Esophagus squamous epithelium (tissue), 5 donors: ENCODE measurements at places on chromosomes 11 and 22.

GRCh38 chr11:132520199-132520598, 1012.1 kb downstream of the OPCML start:
- no peak for DNase-seq

GRCh38 chr11:75945947-75946346, 130.9 kb downstream of the UVRAG start:
- no peak for DNase-seq

DNA sequence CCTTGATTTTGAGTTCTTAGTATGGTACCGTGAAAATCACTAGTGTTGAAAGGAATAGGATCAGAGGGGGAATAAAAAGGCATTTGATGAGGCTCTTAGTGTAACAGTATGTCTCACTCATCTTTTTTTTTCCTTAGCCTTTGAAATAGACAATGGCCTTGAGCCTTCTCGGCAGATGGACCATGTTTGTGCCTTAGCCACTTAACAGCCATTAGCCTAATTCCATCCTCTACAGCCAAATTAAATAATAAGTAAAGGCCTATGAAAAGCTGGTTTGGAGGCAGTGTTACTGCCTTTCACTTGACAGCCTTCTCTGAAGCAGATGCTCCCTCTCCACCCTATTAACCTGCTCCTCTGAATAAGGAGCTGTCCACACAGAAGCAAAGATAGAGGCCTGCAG, 580.7 kb downstream of the NTM start:
- no peak for DNase-seq

DNA sequence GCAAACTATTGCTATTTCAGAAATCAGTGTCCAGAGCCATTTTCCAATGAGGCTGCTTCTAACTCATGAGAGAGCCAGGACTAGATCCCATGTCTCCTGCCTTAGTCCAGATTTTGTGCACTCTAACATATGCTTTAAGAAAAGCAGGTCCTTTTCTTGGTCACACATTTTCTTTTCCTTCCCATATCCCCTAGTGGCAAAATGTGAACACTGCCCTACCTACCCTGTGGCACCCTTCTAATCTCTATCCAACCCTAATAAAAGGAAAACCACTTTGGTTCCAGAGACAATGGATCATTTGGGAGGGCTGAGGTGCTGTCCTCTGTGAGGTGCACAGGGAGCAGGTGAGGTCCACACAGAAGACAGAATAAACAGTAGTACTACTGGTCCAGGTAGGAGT, 72.0 kb upstream of the DDI1 start:
- DNase-seq = no peak

GRCh38 chr22:39241794-39242594, 2.8 kb downstream of the PDGFB start:
- no peak for DNase-seq

DNA sequence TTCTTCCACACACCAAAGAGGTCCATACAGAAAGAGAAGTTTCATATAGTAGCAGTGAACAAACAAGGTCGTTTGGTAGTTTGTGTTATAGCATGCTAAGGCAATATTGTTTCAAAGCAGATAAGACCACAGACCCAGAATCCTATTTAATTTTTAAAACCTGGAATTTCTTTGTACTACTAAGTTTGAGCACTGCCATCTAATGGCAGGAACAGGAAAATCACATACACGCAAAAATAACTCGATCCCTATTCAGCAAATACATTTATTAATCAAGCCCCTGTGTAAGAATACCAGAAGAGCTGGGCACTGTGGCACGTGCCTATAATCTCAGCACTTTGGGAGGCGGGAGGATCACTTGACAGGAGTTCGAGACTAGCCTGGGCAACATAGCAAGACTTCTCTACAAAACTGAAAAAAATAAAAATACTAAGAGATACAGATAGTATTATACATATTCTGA, 2.9 kb upstream of the BTBD10 start:
- DNase-seq = no peak

DNA sequence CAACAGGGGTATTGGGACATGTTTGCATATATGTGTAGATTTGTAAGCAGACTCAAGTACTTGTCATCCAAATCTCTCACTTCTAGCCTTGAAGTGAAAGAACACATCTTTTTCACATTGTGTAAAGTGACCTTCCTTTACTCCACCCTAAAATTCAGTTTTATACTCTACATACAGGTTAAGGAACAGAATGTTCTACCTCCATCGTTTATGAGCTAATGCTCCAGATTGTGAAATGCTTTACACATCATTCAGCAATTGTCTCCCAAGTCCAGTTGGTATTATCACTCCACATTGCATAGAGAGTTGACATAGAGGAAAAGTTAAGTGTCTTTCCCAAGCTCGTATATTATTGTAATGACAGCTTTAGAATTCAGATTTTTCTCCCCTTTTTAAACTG, 46.1 kb upstream of the BLID start:
- no peak for DNase-seq

DNA sequence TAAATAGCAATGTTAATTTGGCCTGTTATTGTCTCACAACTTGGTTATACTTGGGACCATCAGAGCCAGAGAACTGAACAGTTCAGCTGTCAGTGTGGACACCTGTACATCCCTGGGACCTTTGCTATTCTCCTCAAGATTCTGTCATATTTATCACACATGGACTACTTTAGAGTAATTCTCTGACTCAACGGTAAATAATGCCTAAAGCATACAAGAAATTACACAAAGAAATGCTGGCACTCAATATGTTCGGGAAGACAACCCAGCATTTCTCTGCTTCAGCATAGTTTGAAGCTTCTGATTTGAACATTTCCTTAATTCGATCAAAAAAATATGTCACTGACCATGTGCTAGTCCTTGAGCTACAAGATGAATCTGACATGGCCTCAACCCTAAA, 34.6 kb upstream of the MMP13 start:
- DNase-seq = no peak

DNA sequence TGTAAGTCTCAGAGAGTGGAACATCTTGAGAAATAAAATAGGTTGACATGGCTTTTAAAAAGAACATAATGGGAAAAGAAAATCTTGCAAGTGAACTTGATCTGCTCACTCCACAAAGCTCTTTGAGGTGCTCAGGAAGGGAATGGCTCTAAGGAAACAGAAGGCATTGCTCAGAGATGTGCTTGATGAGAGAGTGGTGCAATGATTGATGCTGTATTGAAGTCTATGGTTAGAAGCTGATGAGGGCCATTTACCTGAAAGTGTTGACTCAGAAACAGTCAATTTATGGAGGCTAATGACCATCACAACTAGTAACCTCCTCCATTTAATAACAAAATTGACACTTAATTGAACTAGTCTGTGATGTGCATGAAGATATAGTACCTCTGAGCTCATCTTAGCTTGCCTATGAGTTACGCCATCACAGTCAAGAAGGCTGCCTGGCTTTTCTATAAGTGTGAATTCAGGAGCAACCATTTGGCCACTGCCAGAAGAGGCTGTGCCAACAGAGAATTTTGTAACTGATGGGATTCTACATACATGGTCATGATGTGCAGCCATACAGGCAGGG, 639.1 kb downstream of the JRKL start:
- no peak for DNase-seq

GRCh38 chr11:95378789-95379188, 147.8 kb upstream of the SESN3 start:
- no peak for DNase-seq

GRCh38 chr11:75655605-75656004, 13.2 kb downstream of the MAP6 start:
- no peak for DNase-seq

GRCh38 chr11:122862091-122862490, 20.5 kb upstream of the JHY start:
- DNase-seq = no peak

DNA sequence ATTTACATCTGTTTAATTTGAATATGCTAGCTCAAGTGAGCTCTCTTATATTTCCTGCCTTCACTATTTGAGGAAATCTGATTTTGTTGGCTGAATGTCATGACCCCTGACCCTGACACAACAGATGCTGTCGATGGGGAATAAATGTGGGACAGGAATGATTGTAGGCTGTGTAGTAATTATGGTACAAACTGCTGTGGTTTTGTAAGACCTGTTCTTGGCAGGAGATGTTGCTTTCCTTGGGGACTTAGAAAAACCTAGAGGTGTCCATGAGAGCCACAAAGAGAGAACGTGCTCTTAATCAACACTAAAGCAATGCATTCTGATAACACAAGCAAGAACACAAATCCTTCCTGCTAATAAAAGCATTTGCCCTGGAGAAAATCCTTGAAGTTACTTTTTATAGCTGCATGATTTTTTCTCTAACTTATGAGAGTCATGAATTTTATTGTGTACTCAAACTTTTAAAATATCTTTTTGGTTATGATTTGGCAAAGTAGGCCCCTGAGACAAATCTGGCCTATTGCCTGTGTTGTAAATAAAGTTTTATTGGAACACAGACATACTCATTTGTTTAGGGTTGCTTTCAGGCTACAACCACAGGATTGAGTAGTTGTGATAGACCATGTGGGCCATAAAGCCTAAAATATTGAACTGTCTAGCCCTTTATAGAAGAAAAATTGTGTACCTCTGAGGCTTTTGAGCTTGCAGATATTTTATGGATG, 90.2 kb downstream of the DDX10 start:
- DNase-seq = no peak

DNA sequence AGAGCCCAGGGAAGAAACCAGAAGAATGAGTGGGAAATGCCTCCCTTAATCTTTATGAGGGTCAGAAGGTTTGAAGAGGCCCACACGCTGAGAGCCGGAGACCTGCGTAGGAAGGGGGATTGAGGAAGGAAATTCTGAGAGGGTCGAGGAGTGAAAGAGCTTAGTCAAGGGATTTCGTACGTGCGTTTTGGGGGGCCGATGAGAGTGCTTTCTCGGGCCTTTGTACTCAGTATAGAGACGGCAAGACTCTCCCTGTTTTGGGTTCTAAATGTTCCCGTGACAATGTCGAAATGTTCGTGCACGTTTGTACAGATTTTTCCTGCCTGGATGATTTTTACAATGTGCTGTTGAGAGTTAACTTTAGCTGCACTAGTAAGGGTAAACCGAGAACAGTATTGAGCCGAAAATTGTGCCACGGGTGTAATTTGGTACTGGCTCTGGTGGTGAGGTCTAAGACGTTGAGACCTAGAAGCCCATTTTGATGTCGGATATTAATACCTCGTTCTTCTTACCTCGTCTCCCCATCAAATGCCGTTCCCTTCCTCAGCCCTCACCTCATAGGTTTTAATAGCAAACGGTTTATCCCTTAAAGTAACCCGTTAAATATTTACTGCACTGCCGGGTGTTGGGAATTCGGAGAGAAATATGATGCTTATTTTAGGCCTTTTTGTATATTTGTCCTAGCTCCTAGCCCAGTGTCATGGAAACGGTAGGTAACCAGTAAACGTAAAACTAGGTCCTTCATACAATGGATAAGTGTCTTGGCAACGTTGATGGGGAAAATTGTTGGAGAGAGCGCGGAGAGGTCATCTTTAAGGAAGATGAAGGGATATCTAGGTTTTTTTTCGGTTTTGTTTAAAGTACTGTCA, 734 bp downstream of the C11orf58 start:
- no peak for DNase-seq

DNA sequence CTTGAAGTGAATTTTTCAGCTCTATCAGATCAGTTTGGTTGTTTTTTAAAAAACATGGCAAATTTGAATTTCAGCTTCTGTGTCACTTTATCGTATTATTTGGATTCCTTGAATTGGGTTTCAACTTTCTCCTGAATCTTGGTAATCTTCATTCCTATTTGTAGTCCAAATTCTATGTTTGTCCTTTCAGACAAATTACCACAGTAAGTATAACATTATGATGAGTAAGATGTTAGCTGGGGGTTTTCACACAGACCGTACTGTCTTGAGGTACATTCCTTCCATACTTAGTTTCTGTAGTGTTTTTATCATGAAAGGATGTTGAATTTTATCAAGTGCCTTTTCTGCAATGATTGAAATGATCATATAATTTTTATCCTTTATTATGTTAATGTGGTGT, 28.0 kb downstream of the OR5B17 start:
- DNase-seq = no peak

DNA sequence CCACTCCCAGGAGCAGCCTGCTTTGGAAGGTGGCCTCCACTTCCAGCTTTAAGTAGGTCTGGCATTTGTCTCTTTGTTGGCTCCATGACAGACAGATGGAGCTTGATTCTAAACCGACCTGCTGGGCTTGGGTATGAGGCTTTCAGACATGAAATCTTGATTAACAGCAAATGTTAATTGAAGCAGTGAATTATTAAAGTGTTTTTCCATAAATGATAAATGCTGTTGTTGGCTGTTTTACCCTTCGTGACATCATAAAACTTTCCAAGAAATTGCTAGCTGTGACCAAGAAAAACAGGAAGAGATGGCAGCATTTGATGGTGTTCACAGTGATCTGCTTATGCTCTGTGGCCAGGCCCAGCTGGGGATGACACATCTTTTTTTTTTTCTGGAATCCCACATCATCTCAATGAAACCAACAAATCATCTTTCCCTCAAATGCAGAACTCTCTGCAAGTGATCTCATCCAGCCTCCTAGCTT, 66.1 kb downstream of the RBMXL2 start:
- no peak for DNase-seq

GRCh38 chr11:44863231-44863630, 87.5 kb downstream of the TP53I11 start:
- DNase-seq = no peak

GRCh38 chr11:26790738-26791137, 68.9 kb upstream of the SLC5A12 start:
- DNase-seq = no peak

DNA sequence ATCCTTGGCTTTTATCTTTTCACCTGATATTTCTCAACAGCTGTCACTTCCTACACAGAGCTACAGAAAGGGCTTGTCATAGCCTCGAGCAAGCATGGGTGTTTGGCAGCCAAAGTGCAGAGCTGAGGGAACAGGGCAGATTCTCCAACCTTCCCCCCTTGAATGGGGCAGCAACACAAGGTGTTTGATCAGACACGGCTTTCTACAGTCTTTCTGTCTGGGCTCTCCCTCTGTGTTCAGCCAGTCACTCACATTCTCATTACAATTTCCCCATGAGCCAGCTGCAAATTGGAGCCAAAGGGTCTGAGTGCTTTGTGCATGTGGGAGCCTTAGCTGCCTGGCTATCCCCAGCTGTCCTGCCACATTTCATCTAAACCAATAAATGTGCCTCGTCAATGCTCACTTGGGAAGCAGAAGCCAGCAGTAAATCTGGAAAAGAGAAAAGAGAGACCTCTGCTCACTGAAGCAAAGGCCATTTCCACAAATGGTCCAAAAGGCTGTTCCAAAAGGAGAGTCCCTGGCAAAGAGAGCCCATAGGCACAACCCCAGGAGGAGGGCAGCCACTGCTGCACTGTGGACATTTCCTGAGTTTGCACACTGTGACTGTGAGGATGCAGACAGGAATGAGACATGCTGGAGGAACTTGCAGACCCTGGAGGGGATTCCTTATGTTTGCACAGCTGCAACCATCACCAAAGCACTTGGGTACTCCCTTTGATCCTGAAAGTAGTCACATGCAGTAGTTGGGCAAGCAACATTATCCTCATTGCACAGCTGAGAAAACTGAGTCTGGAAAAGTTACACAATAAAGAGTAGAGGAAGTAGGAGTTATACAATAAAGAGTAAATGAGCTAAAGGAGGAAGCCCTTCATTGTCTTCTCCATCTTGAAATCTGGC, 186.8 kb downstream of the FAM181B start:
- no peak for DNase-seq

GRCh38 chr11:748007-748359, 719 bp downstream of the TALDO1 start:
- no peak for DNase-seq
